ENCODE measurements at places on chromosomes 2 and 18. TPM values are rescaled to one million over a fixed set of nuclear protein-coding genes. Genes with fewer than 3 reads are reported as not detected.
A peak's percentile ranks its signal among the peaks of the same experiment; 100 is the strongest.

DNA sequence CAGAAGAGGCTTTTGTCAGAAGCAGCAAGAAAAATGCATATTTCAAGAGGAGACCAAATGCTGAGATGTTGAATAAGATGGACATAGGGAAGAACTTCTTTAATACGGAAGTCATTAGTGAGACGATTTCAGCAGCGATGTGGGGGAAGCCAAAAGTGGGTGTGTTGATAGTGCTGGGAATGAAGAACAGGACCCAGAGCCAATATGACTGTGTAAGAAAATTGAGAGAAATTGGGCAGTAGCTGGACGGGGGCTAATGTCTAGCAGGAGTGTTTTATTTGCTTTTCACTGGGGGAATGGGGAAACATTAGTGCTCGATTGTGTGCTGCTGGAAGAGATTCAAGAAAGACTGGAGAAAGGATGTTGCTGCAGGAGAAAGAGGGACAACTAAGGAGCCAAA lies 788.7 kb upstream of the KLHL29 start:
- DNase-seq: peak; percentile 26

- DNase-seq: no peak
Observed at GRCh38 chr2:20164734-20165478, 60.0 kb downstream of the SDC1 start.

- DNase-seq: no peak
Observed at GRCh38 chr2:56100791-56101312, 82.9 kb upstream of the CCDC85A start.

DNA sequence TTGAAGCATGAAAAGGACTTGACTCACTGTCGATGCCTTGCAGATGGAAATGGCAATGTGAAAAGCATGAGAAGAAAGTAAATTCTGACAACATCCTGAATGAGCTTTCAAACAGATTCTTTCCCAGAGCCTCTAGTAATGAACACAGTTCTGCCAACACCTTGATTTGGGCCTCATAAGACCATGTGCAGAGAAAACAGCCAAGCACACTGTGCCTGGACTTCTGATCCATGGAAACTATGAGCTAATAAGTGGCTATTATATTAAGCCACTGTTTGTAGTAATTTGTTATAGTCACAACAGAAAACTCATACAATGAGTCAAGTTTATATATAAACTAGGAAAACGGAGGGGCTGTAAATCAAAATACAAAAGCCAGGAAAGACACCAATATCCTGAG lies 477.3 kb downstream of the MBD2 start:
- no peak for DNase-seq

DNA sequence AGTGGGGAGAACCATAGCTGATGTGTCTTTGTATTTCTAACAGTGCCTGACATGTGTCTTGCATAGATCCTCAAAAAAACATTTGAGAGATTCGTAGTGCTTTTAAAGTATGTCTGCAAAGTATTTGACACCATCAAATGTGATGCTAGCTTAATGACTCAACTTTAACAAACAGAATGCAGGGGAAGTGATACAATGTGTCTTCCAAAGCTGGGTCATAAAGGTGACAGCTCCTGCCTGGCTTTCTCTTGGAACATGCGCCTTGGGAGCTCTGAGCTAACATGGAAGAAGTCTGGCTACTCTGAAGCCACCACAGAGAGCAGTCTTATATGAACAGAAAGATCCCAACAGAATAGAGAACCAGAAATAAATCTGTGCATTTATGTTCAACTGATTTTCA lies 78.2 kb downstream of the C1D start:
- DNase-seq: no peak

Gene RAB12
- total RNA-seq: 36.3 TPM

DNA sequence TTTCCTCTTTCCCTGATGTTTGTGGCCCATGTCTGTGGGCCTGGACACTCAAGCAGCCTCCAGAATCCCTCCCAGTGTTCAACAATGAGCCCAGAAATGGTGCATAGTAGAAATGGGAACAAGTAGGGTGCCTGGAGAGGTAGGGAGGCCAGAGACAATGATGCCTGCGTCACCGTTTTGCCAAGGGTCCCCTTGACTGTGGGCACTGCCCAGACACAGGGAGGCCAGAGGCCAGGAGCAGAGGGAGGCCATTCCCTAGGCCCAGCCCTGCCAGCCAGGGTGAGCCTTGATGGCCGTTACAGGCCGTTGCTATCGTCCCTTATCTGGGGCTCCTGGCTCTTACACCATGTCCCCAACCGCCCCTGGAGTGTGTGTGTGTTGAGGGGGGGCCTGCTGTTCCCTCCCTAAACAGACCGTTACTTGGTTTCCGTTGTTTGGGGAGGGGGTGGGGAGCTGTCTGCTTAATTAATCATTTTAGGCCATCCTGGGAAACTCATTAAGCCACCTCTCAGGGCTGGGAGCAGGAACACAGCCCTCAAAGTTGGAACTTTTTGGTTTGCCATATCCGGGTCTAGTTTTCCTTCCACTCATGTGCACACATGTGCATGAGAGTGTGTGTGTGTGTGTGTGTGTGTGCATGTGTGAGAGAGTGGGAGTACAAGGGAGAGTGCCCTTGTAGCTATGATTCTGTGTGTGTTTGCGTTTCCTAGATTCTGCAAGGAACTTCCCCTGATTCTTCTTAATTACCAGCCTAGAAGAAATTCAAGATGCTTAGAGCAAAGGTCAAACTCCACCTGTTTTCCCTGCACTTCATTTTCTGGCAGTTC lies 135.2 kb upstream of the HAAO start:
- DNase-seq: peak; percentile 64

- DNase-seq: no peak
Observed at GRCh38 chr2:25582077-25582830, 91.1 kb downstream of the DTNB start.

DNA sequence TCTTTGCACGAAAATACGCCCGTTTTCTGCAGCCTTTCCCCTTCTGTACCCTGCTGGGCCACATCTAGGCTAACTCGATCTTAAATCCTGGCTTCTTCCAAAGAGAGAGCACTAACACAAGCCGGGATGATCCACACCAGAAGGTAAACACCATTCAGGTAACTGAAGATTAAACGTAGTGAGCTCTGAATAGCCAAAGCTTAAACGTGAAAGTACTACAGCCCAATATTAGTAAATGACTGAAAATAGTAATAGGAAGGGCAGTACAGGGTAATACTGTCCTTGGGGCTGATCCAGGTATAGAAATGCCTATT lies 422 bp upstream of the MRPL53 start:
- DNase-seq: no peak

Gene MLPH
- 154 TPM for total RNA-seq

GRCh38 chr2:43171789-43172188 lies 54.6 kb downstream of the ZFP36L2 start:
- DNase-seq: peak; percentile 64

Gene ST3GAL5
- 71.1 TPM for total RNA-seq

Gene STPG4
- total RNA-seq: 1.0 TPM

DNA sequence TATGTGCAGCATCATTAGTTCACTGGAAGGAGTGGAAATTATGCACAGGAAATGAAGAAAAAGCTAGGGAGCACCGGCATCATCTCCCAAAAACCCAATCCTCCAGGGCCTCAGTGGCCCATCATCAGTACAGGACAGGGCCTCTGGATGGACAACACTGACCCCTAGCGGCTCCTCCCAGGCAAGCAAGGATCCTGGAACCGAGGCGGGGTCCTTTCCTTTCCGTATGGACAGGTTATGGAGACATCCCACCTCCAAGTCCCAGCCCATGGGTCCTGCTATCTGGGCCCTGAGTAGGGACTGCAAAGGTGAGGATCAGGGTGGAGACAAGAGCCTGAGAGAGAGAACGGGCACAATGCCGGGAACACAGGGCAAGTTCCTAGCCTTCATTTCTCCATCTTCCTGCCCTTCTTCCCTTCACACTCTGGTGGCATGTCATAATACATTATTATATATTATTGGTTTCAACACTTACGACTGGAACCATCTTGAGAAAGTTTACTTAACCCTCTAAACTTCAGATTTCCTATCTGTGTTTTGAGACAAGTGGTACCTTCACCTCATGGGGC lies 68.2 kb downstream of the ZNF516 start:
- DNase-seq: peak; percentile 64

GRCh38 chr2:40886100-40886499 lies 434.2 kb upstream of the SLC8A1 start:
- no peak for DNase-seq

DNA sequence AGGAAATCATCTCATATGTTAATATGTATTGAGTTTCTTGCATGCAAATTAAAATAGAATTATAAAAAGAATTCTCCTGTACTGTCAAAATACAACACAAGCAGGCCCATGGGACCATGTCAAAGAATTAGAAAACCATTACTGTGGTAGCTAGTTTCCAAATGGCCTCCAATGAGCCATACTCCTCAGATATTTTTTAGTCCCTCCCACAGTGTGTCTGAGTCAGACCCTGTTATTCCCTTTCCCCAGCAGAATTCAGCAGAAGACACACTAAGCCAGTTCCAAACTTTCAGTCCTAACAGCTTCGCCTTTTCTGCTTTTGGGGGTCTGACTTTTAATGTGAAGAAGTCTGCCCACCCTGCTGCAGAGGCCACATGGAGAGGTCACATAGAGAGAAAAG lies 86.7 kb downstream of the FIGN start:
- no peak for DNase-seq

GRCh38 chr18:51639541-51639940 lies 442.1 kb upstream of the MEX3C start:
- DNase-seq: no peak

DNA sequence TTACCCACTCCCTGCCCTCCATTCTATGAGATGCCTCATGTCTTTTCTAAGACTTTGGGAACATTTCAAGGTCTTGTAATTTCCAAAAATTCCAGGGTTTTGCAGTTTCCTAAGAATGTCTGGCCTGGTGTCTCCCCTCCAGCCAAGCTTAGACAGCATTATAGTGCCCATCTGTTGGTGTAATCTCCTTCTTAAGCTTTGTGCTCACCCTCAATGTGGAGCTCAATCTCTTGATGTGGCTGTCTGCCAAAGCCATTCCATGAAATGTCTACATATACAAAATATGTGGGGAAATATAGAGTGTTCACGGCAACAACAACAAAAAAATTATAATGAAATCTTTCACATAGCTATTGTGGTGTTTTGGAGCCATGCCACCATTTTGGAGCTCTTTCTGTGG lies 558.4 kb downstream of the PIK3C3 start:
- DNase-seq: peak; percentile 35

Gene CXCR4
- total RNA-seq: 23.6 TPM

DNA sequence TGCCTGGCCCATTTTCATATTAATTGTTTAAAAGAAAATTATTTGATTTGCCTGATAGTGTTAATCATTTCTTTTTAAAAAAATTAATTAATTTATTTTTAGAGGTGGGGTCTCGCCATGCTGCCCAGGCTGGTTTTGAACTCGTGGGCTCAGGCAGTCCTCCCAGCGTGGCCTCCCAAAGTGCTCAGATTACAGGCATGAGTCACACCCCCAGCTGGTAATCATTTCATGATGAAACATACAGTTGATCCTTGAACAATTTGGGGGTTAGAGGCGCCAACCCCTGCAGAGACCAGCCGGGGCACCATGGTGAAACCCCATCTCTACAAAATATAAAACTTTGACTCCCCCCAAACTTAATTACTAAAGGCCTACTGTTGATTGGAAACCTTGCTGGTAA lies 7.9 kb downstream of the GPN1 start:
- DNase-seq: no peak

DNA sequence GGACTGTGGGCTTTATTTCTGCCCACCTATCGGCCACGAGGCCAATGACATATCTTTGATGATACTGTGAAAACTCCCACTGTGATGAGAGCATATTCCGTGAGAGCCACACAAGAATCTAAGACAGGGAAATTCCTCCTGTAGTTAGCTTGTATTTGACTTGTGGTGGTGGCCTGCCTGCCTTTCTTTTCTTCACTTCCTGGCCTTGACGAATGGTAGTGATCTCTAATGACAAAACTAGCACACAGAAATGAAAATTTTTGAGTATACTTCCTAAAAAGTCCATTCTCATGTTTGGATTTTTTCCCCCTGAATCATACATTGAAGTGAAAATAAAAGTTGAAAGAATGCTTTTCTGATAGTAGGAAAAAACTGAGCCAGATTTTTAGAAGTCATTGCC lies 94.4 kb downstream of the MGAT5 start:
- no peak for DNase-seq

GRCh38 chr2:207926133-207926988 lies 99.0 kb downstream of the PLEKHM3 start:
- DNase-seq: peak; percentile 83

DNA sequence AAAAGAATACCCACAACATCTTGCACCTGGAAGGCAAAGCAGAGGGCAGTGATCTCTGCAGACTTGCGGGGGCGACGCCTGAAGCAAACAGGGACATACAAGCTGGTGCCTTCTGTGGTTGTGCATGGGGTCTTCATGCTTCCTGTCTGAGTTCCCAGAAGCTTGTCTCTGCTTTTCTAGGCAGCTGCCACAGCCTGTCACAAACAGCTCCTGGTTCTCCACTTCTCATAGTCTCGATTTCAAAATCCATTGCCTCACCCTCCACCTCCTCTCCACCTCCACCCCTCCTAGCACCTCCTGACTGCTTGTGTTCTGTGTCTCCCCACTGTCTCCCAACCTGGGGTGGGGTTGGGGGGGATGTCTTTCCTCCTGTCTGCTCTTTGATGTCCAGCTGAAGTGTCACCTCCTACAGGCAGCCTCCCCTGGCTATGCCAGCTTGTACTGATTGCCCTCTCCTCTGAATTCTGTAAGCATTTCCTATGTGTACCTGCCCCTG lies 1.7 kb upstream of the PROC start:
- peak; percentile 29 for DNase-seq

- no peak for DNase-seq
Observed at GRCh38 chr18:64245126-64245861, 96.4 kb upstream of the LINC00305 start.

Gene PDIA6
- 129 TPM for total RNA-seq

DNA sequence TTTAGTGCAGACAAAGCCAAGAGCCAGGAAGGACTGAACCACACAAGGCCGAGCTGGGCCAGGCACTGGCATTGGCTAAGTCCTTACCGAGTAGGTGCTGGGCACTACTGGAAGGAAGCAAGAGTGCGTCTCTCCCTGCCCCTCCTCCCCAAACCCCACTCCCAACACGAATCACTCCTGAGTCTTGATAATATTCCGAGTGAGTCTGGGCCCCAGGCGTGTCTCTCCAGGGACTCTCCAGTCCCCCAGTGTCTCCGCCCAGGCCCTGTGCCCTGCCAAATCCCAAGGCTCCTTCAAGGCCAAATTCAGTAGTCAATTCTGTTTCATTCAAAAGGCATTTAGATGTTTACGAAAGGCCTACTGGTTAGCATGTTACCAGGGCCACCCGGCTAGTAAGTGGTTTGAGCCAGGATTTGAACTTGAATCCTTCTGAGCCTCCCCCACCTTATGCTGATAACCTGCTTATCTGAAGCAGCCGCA lies 82.8 kb downstream of the GLI2 start:
- DNase-seq: no peak
